Substantia nigra (tissue), 51 donors: ENCODE measurements at places on chromosomes 16 and 17.
A peak's percentile ranks its signal among the peaks of the same experiment; 100 is the strongest.

GRCh38 chr16:20773679-20774078 is 9.9 kb downstream of the ACSM3 start:
- no peak for DNase-seq

DNA sequence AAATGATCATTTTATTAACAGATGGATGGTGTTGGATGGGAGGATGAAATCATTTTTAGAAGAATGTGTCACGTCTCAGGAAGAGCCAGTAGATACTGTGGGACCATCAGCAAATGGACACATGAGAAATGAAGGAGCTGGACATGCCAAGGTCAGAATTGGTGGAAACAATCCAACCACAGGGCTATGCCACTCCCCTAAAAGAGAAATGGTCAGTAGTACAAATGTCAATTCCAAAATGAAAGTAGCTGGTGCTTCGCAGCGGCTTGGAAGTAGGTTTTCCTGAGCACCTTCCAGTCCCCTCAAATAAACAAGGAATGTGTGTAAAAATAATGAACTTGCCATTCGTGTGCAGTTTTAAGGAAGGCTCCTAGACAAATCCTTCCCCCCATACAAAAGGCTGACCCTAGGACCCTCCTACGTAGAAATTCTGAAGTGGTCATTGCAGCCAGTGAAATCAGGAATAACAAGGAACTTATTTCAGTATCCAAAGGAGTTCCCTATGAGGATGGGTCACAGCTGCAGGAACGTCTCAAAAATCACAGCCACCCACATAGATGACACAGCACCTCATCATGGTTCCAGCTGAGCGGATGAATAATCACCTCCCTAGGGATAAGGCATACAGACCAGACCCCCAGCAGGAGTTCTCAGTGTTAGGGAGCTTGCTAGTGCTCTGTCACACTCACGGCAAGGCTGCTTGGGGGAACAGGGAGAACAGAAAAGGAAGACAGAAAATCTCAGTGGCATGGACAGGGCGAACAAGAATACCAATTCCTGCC is 239.2 kb downstream of the HS3ST3A1 start:
- no peak for DNase-seq

DNA sequence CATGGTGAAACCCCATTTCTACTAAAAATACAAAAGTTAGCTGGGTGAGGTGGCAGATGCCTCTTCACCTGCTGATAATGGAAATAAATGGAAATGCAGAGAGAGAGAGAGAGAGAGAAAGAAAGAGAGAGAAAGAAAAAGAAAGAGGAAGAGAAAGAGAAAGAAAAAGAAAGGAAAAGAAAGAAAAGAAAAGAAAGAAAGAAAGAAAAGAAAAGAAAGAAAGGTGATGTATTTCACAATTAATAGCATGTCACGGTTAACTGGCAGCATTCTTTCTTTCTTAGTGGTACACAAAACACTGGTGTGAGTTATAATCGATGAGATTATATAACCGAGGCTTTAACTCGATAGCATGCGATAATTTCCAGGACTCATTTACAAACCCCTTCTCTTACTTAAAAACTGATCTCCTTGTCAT is 3.2 kb downstream of the ACOX1 start:
- DNase-seq: no peak

DNA sequence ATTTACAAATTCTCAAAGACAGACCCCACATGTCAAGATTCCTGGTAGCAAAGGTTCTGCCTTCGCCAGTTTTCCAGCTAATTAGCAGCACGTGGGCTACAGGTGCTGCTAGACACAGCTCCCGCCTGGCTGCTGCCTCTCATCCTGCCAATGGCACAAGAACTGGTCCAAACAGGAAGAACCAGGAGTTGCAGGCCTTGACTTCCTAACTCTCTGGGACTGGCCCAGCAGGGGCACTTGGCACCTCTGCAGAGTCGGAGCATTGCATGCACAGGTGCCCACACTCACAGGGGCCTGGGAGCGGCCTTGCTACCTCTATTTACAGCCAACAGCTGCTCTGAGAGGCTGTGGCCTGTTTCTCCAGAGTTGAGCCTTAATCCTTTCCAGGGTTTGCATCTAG is 39.6 kb downstream of the TK2 start:
- DNase-seq: no peak

GRCh38 chr17:4950075-4950745 is 709 bp upstream of the ENO3 start:
- DNase-seq: no peak

GRCh38 chr16:15521390-15521757 is 87.0 kb downstream of the BMERB1 start:
- DNase-seq: no peak

DNA sequence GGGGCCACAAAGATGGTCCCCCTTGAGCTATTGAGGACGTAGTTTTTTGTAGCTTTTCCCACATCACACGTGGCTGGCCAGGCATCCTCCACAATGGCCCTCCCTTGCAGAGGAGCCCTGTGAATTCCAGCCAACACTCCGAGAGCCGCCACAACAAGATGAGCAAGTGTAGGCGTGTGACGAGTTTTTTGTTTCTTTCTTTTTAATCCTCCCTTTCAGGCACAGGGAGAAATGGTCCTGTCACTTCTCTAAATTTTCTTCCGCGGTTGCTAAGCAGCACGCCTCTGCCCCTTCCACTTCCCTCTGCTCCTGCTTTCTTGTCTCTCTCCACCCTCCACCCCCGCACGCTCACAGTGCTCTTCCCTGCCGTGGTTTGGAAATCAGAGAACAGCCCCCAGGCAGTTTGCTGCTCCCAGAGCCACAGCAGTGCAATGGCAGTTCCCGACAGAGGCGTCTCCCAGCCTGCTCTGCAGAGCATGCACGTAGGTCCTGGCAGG is 68.0 kb upstream of the MRTFB start:
- DNase-seq: peak; percentile 76

DNA sequence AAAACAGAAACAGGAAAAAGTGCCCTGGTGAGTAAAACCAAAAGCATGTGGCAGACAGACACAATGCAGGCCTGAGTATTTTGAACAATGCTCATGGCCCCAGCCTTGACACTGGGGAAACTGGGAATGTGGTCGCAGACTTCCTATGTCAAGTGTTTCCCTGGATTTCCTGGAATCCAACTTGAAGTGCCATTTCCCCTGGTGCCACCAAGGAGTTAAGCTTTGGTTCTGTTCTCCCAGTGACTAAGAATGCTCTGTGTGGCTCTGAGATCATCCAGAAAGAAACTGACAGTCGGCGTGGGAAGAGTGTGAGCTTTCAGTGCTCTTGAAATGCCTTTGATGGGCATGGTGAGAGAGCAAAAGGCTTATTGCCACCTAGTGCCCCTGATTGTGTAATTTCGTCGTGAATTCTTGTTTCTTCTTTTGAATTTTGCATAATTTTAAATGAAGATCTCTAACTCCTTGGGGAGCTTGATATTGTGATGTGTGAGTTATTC is 96.0 kb downstream of the YPEL2 start:
- peak; percentile 46 for DNase-seq

GRCh38 chr16:82133798-82134197 is 36.2 kb downstream of the MPHOSPH6 start:
- no peak for DNase-seq

GRCh38 chr16:17370223-17370707 is 100.5 kb downstream of the XYLT1 start:
- no peak for DNase-seq
